ENCODE measurements at places on chromosomes 16 and 17. TPM values are rescaled to one million over a fixed set of nuclear protein-coding genes. Genes with fewer than 3 reads are reported as not detected.

Gene BRIP1
- total RNA-seq, result 0.26 TPM

Gene KRTAP2-3
- not detected for total RNA-seq

Gene NPIPA2
- total RNA-seq, result 5.9 TPM

Gene SLC9A5
- 2.4 TPM for total RNA-seq

Gene PRSS33
- not detected for total RNA-seq

- DNase-seq, result no peak
Observed at GRCh38 chr17:35900280-35900679, 20.1 kb upstream of the CCL5 start.

DNA sequence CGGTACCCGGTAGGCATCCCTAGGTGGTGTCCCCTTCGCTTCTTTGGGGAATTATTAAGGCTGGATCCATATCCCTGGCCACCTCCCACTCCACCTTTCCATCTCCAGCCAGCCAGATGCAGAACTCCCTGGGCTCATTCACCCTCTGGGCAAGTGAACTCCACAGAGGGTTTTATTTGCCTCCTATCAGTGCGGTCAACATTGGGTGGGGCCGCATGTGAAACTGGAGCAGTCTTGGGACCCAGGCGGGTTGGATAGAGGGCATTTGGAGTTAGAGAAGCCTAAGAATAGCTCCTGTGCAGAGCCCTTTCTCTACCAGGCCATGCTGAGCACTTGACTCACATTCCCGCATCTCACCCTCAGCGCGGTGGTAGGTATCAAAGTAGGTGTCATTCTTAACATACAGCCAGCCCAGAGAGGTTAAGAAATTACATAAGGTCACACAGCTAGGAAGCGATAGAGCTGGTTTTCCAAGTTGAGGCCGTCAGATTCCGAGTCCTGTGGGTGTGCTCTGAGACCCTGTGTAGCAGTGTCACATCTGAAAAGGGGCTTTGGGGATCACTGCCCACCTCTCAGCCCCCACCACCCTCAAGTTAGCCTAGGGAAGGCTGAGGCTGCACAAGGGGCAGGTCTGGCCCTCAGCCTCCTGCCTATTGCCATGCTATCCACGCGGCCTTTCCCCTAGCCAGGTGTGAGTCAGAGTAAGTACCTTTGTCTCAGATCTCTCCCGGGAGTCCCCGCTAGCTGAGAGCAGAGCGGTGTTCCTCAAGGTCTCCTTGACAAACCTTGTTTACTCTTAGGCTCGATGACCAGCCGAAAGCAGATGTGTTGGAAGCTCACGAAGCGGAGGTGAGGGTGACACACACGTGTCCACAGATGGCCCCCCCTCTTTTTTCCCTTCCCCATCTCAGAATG lies 26.9 kb upstream of the LGALS9 start:
- no peak for DNase-seq

DNA sequence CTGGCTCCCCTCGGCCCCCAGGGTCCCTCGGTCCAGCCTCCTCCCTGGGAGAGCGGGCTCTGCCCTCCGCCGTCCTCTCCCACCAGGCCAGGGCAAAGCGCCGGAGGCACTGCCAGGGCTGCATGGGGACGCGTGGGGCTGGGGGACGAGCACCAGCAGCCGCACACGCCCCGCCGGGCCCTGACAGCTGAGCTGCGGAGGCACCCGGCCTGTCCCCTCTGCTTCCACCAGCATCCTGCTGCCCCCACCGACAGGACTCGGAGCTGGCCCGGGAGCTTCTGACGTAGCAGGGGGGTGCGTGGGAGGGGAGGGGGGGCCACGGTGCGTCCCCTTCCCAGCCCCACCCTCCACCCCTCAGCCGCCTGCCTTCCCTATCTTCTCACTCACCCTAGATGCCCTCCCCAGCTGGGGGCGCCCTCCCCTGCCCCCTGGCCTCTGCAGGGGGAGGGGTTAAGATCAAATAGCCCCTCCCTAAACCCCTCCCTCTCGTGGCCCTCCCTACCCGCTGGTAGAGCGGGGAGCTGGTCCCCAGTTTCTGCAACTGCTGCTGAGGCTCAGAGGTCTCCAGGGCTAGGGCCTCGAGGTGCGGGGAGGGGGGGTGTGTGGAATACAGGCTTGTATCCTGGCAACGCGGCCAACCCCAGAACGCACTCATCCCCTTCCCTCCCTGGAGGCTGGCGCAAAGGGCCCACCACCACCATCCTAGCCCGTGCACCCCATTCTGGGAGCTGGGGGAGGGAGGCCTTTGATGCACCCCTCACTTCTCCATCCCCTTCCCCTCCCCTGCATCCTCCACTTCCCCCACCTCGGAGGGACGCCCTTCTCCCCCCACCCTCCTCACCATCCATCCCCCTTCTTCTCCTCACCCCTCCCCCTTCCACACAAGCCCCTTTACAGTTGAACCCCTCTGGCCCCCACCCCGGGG lies 1.0 kb downstream of the SRCIN1 start:
- DNase-seq, result no peak
